ENCODE measurements at places on chromosomes 2 and 18.

DNA sequence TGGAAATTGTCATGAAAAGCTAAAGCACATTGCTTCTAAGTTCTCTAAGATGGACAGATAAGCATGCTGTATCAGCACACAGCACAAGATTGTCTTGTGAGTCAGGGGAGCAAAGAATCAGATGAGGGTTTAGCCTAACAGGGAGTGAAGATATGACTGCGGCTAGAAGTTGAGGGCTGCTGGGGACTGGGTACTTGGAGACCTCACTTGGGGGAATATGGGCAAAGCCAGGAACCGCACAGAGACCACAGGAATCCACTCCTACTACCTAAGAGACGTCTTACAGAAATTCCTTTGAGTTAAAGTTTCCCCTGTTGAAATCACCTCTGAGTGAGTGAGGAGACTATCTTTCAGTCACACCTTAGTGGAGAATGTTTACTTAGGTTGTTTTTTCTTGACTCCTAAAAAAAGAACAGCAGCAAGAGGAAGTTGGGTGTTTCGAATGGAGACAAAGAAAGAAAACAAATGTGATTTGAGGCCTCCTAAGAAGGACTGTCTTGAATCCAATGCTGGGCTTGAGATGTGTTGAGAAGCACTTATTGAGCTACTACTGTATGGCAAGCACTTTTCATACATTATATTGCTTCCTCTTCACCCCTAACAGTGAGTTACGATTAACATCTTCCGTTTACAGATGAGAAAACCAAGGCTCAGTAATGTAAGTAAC, 100.7 kb downstream of the ANKRD44 start:
- no peak for DNase-seq

GRCh38 chr2:128731994-128732650, 413.5 kb upstream of the HS6ST1 start:
- DNase-seq, result no peak

DNA sequence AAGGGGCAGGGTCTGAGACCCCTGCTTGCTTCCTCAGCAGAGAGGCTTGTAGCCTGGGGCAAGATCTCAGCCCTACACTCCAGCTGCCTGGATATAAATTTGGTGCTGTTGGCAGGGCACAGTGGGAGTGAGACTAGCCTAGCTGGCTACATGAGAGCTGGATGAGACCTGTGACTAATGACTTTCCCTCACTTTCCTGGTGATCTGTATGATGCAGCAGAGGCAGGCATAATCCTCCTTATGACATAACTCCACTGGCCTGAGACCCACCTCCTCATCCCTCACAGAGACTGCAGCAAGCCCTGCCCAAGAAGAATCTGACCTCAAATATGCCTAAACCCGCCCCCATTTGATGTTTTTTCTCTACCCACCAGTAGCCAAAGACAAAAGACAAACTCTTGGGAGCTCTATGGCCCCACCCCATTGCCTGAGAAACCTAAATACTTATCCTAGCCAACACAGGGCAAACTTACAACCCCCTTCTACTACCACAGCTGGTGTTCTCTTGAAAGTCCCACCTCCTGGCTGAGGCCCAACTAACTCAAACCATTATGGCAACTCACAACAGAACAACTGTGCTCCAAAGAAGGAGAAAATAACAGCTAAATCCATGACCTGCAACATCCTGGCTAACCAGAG, 102.7 kb downstream of the NR4A2 start:
- no peak for DNase-seq

DNA sequence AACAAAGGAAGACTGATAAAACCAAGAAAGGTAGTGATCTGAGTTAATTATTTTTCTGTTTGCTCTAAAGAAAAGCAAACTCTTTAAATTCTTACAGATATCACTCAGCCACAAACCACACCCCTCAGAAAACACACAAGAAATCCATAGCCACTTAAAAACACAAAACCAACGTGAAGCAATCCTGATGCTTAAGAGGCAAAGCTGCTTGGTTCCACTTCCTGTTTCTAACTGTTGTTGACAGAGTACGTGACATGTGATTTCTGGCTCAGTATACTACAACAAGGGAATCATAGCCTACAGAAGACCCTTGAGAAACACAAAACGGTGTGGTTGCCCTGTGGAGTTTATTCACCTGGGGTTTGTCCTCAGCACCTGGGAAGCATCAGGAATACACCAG, 240.9 kb upstream of the APCDD1 start:
- no peak for DNase-seq

DNA sequence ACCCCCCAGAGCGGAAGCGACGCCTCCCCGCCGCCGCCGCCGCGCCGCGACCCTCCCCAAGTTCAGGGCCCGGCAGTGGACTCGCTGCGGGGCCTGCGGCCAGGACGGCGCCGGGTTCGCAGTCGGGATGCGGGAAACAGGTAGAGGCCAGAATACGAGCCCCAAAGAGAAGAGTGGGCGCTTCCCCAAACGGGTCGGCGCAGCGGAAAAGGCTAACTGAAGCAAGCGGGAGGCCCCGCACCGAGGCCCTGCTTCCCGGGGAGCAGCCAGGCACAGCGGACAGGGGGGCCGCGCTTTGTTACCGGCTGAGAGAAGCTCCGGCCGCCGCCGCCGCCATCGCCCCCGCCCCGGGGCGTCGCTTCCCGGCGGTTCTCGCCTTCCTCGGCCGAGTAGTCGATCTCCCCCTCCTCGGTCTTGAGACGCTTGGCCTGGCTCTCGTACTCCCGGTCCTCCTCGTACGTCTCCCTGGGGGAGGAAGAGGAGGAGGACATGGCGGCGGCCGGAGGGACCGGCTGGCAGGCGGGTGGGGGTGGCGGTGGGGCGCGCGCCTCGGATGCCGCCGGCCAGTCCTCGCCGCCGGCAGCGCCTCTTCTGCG, 494 bp downstream of the HNRNPLL start:
- no peak for DNase-seq

DNA sequence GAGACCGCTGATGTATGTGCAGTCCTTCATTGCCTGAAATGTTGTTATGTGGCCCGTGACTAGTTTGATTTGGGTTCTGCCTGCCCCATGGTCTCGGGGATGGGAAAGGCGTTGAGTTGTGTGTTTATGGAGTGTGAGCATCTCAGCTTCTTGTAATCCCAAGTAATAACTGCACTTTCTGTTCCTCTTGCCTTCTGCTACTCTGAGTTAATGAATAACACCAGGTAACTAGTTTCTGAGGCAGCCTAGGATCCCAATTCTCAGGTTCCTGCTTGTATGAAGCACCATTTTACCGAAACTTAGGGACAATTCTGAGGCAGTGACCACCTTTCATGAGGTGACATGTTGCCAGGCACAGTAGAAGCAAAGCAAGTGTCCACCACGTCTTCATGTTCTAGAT, 170.0 kb downstream of the ALK start:
- no peak for DNase-seq

DNA sequence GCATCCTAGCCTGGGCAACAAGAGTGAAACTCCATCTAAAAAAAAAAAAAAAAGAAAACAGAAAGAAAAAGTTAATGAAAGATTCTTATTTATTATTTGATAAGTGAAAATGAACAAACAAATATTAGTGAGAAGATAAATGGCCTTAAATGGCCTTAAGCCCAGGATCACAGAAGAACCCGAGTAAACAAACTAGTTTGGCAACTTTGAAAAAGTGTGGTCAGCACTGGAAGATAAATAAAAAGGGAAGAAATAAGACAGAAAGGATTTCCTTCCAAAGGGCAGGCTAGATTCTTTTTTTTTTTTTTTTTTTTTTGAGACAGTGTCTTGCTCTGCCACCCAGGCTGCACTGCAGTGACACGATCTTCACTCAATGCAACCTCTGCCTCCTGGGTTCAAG, 692.4 kb downstream of the CPS1 start:
- DNase-seq, result no peak

DNA sequence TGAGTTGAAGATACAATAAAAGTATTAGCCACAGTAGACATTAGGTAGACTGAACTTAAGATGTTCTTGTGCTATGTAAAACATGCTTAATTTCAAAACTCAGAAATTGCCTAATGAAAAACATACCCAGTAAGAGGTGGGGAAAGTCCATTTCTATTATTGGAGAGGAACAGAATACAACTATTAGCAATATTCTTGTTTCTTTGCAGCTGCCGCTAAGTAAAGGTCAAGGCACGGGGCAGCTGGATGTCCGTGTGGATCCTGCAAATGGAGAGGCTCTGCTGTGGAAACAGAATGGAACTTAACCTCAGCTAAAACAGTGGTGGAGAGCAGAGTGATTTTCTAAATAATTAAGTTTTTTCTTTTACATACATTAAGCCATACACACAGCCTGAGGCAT, 139.2 kb upstream of the ARHGAP28 start:
- DNase-seq, result no peak

DNA sequence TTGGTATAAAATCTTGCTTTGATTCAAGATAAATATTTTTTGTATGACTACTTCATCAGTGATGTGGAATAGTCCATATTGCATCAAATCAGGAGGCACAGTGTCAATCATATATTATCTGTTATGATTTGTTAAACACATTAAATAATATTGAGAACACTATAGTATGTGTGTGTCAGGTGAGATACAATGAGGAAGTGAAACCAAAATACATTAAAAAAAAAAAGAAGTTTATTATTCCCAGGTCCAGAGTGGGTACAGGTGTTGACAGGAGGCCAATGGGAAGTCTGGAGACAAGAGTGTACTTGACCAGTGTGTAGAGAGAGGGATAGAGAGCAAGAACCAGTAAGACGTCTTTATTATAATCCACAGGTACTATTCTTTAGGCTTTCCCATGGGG, 292.6 kb downstream of the FSIP2 start:
- DNase-seq, result no peak

DNA sequence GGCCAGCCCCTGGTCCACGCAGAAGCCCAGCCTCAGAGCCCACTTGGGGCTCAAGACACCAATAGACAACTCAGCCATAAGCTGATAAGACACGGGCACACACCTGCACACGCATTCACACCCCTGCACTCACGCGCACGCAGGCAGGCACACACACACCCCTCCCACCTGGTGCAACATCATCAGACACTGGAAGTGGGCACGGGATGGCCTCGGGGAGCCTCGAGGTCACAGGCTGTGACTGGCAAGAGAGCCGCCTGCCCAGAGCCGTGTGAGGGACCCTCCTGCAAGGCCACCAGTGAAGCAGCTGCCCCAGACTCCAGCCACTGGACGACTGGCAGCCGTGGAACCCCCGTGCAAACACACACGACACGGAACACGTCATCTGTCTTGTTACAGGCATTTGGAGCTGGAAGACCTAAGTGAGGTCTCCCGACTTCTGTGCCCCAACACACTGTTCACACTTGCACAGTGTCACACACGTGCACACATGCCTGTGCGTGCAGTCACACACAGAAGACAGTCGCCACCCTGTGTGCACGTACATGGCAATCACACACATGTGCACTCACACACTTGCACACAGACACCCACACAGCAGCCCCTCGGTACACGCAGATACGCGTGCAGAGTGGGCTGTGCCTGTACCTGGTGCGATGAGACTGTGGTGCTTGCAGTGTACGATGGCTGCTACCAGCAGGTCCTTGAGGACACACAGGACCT, 959 bp downstream of the MAB21L4 start:
- no peak for DNase-seq

DNA sequence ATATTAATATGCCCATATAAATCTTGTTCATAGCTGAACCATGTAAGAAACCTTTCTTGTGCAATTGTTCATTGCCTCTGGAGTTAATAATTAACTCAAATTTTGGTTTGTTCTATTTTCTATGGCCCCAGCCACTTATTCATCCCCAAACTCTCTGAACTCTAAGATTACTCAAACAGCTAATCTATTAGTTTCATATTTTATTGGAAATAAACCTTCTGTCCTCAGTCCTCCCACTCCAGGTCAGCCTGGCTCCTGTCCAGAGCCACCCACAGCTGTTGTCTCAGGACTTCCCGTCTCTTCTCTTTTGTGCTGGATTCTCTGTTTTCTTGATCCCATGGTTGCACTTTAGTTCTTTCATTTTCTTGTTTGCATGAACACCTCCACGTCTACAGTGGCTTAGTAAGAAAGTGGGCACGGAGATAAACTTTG, 4.4 kb upstream of the RNF103 start:
- DNase-seq, result no peak

GRCh38 chr2:60554074-60554645, 706 bp upstream of the BCL11A start:
- DNase-seq, result no peak

Measured in keratinocyte (primary cell).